Myocyte (in vitro differentiated cells): ENCODE measurements at places on chromosomes 11 and 22.

- no peak for DNase-seq
Measured at GRCh38 chr11:70688142-70688541, 289.8 kb downstream of the CTTN start.

- no peak for DNase-seq
Measured at GRCh38 chr11:34298871-34299270, 58.9 kb downstream of the ABTB2 start.

- DNase-seq, result no peak
Measured at GRCh38 chr11:66728693-66729385, at the start of gene SPTBN2. Gene SPTBN2 (minus strand): TSS chr11:66729216. CDS start chr11:66721240, 7,976 bp downstream.

DNA sequence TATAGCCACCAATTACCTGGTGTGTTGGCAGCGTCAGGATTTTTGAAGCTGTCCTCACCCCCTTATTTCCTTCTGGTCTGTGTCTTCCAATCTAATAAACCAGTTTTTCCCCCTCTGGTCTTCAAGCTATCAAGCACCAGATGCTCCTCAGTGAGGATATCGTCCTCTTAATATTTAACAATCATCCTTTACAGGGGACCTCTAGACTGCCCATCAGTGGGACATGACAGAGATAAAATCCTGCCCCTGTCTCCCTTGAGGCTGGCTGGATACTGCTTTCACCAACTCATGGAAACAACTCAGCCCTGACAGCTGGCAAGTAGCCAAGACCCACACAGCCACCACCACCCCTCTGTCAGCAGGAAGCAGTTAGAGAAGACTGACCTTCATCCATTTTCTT, 421.0 kb upstream of the API5 start:
- DNase-seq, result no peak

DNA sequence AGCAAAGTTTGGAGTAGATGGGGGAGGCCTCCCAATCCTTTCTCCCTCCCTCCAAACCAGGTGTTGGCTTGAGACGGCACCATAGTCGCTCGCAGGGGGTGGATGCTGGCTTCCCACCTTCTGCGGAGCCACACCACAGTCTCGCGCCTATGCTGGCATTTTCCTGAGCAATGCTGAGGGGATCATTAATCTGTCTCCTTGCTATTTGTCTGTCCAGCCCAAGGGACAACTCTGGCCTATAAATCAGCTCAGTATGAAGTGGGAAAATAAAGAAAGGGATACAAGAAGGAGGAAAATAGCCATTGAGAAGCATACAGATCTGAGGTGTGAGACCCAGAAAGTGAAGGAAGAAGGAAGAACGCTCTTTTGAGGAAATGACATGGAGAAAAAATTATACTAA, 53.5 kb upstream of the CADM1 start:
- no peak for DNase-seq

DNA sequence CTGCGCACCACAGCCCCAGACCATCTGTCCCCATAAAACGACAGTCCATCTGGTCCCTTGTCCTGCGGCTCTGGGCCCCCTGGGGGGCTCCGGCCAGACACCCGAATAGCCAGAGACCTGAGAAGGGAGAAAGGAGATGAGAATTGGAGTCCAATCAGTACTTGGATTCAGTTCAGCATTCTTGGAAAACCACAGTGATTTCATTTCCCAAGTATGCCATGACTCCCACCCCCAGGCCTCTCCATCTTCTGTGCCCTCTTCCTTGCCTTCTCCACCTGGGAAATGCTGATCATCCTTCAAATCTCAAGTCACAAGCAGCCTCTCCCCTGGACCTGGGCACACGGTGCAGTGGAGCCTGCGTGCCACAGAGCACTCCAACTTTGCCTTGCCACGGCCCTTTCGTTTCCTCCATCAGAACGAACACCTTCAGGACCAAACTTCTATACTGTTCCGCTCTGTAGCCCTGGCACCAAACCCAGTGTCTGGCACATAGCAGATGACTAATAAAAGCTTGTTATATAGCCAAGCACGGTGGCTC, 10.9 kb upstream of the MFNG start:
- peak; percentile 75 for DNase-seq

- no peak for DNase-seq
Measured at GRCh38 chr11:61996933-61997332, 29.5 kb upstream of the FTH1 start.

GRCh38 chr11:68927280-68928135, 23.8 kb downstream of the IGHMBP2 start:
- DNase-seq, result peak; percentile 35

DNA sequence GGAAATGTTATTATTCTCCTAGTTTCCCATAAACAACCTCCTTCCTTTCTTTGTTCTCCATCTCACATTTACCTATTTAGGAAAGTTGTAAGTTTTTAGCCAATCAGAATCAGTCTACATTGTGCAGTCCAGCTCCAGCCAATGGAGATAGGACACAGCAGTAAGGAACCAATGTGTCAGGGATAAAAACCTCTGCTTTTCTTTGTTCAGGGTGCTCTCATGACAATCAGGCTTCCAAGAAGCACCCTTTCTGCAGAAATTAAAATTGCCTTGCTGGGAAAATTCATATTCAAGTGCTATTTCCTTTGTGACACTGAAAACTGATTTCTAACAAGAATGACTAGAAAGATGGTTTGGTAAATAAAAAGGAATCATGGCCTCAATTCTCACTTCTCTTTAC, 14.6 kb downstream of the SCGB2A1 start:
- DNase-seq, result peak; percentile 4

DNA sequence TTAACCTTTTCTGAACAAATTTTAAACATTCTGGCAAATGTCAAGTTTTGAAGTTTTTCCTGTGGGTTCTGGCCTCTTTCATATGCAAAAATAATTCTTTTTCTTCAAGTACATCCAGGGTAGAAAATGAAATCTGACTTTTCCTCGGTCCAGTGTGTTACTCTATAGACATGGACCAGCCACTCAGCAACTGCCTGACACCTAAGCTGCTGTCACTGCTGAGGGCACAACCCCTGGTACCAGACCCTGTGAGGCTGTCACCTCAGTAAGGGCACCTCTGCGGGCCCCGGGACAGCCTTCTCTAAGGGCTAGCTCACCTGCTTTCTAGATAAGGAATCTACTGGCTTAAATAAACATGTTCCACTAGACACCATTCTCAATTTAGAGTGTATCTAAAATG, 33.8 kb downstream of the PPIL2 start:
- no peak for DNase-seq
